ENCODE measurements at places on chromosomes 5 and 9. TPM values are rescaled to one million over a fixed set of nuclear protein-coding genes. Genes with fewer than 3 reads are reported as not detected.

The OTULINL gene
- 1.8 TPM for total RNA-seq

The CNTFR gene
- 1.1 TPM for total RNA-seq

The SMIM33 gene
- not detected for total RNA-seq

The F12 gene
- total RNA-seq: not detected

The ADGRD2 gene
- not detected for total RNA-seq

The DMRT2 gene
- total RNA-seq: 0.19 TPM

The SPOUT1 gene
- total RNA-seq: 18.0 TPM

The CYFIP2 gene
- total RNA-seq: 23.1 TPM

The CD14 gene
- total RNA-seq: 29.6 TPM

The RNF183 gene
- total RNA-seq: not detected

The GMCL2 gene
- not detected for total RNA-seq

The PITX1 gene
- total RNA-seq: 0.83 TPM

- DNase-seq: no peak
These were observed 33.1 kb upstream of the SMARCA2 start for GRCh38 chr9:1982074-1982473.

GRCh38 chr9:133534346-133535291 lies at the start of gene ADAMTSL2:
Gene ADAMTSL2 (plus strand): TSS chr9:133534704. CDS start chr9:133536713, 2,009 bp downstream.
- peak; percentile 85 for DNase-seq

DNA sequence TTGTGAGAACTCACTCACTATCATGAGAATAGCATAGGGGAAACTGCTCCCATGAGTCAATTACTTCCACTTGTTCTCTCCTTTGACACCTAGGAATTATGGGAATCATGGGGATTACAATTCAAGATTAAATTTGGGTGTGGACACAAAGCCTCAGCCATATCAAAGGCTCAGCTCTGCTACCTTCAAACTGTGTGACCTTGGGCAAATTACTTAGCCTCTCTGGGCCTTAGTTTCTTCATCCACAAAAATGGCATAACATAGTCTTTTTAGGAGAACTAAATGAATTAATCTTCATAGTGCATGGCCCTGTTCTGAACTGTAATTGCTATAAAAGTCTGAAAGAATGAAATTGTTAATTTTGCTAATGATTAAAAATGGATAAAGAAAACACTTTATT lies 18.3 kb upstream of the CARTPT start:
- no peak for DNase-seq

- no peak for DNase-seq
These were observed 49.7 kb downstream of the BASP1 start for GRCh38 chr5:17267106-17267505.

DNA sequence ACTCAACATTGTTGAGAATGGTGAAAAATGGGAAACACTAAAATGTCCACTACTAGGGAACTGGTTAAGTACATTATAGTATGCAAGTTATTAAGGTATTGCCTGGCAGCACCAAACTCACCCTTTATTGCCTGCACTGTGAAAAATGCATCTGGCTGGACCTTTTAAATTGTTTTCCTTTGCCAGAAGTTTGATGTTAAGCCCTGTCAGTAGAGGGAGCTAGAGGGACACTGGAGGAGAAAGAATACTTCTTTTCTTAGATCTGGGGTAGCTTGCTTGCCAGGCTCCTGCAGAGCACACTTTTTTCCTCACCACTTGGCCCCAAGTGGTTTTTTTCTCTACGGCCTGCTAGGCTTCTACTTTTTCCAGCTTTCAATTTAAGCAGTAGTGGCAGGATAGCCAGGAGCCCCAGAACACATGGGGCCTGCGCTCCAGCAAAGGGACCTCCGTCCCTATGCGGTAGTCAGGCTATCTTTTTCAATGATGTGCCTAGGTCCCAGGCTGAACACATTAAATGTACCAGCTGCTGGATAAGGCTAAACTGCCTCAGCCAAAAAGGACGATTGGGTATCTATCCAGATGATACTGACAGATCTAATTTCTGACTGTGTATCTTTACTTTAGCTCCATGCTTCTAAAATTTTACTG lies 8.0 kb upstream of the HABP4 start:
- no peak for DNase-seq

GRCh38 chr5:53730943-53731342 lies 170.5 kb downstream of the NDUFS4 start:
- no peak for DNase-seq

DNA sequence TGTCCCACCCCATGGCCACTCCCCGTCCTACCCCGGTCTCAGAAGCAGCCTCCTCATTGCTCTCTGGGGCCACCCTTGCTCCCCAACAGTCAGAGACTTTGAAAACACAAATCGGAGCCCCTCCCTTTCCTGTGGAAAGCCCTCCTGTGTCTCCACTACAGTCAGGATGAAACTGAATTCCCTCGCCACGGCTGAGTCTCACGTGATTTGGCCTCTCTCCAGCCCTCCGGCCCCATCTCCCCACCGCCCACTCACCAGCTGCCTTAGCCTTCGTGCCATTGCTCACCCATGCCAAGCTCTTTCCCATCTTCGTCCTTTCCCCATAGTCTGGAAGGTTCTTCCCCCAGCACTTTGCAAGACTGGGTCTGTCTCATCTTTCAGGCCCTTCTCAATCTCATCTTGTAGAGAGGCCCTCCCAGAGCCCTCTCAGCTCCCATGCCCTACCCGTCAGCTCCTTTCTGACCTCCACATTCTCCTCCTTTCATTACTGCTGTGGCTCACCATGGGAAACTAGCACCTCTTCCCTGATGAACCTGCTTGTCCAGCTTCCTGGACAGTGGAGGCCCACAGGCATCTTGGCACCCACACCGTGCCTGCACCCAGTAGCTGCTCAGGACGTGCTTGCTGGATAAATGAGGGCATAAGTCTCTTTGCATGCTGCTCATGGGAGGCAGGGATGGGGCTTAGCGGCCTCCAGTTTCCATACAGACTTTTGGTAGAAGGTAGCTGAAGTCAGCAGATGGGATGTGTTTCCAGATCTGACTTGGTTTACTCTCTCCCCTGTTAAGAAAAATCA lies 126.4 kb upstream of the COL5A1 start:
- DNase-seq: no peak

- no peak for DNase-seq
These were observed 46.4 kb upstream of the PRRC2B start for GRCh38 chr9:131347376-131348020.

DNA sequence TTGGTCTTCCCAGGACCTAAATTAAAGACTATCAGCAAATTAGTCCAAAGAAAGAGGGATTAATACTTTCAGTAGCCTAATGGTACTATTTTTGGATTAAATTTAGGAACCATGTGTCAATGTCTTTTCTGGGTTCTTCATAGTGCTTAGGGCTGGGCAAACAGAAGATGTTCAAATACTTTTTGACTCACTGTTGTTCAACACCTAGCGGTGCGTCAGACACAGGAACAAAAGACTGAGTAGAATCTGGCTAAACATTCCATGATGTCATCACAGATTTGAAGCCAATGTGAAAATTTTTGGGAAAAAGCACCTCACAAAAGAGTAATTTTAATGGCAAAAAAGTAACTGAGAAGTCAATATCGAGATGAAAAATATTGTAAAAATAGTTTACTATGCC lies 544.4 kb downstream of the EFNA5 start:
- DNase-seq: no peak

DNA sequence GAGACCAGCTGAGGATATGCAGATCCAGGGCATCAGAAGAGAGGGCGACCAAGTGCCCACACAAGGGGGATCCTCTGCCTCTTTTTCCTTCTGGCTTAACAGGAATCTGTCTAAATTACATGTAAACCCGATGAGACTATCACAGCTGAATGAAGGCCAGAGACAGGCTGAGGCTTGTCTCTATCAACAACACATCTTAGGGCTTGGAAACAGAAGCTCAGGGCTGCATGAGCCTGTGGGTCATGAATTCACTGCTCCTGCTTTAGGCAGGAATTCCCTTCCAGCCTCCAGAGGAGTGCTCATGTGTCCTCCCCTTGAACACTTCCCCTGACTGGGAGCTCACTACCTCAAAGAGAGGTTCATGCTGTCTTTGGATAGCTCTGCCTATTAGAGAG lies 106.1 kb upstream of the PHYKPL start:
- DNase-seq: peak; percentile 39

DNA sequence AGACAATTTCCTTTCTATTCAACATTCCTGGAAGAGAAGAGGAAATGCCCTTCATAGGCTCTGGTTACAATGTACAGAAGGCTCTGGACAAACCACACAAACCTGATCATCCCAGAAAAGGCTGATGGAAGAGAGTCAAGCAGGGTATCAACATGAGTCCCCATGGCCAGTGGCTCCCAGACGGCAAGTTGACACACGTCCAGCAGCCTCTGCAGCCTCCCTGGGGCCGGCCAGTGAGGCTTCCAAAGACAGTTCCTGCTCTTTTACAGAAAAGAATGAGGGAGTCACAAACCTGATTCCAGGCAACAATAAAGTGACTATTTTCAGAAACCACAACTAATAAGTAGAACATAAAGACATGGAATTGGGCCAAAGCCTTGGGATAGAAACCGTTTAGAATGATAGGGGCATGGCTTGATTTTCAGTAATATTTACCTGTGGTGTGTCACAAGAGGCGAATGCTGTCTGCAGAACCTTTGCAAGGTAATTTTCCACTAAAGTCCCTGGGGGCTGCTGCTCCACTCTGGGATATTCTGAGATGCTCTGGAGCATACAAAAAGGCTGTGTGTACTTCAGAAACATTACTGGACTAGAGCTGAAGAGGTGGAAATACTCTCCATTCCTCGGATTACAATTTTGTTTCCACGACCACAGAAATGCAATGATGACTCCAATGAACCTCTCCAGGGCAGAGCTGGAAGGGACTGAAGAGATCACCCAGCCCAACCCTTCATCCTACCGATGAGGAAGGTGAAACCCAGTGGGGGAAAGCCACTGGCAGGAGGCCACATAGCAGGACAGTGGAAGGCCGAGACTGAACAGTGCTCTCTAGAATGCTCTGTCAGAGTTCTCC lies 10.4 kb downstream of the MED27 start:
- DNase-seq: no peak

DNA sequence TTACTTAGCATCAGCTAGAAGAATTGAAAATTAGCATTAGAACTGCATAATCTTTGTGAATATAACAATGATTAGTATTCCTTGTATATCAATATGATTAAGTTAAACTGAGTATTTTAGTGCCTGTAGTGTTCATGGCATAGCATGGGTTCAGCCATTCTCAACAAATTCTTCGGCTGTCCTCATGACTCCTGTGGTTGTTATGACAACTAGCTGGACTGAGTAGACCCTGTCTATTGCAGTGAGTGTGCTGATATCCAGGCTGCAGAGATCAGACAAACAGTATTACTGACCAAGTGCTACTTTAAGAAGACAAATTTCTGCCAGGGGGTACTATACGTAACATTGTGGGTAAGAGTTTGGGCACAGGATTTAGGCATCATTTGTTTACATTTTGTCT lies 125.9 kb downstream of the NUDT12 start:
- DNase-seq: no peak

DNA sequence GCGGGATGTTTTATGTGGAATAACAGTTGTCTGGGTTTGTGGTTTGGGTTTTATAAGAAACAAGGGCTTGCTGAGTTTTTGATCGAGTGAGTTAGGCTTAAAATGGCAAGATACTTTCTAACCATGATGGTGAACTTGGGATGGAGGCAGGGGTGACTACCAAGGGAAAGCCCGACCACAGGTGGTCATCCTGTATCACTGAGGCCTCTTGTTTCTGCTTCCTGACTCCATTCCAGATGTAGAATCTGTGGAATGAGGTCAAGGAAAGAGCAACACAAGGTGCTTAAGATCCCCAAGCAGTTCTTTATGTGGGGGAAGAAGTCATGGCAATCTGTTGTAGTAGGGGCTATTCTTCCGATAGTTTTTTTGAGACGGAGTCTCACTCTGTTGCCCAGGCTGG lies 122.3 kb downstream of the GOLPH3 start:
- DNase-seq: no peak

- no peak for DNase-seq
These were observed 92.8 kb downstream of the ARHGEF28 start for GRCh38 chr5:73718762-73719161.

DNA sequence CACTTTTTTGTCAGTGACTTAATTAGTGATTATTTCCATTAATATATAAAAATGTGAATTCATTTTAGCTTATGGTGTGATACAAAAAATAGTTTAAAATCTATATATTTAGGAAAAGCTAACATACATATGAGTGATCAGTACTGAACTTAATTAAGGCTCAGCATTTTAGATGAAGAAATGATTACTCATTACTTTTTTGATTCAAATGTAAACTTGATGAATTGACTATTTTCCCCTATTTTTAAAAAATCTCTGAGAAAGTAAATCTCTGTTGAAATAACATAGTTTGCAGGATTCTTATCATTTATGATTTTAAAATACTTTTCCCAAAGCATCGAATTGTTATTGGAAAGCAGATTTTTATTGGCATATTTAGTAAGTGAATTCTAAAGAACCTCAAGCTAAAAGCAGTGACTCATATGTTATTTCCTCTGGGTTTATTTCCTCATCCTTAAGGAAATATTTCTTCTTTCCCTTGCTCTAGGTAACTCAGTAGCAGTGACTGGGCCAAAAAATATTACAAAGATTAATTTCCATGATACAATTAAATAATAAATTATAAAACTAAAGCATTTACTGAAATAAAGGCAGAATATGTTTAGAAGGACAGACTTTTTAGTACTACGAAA lies 290.6 kb downstream of the FER start:
- DNase-seq: no peak

DNA sequence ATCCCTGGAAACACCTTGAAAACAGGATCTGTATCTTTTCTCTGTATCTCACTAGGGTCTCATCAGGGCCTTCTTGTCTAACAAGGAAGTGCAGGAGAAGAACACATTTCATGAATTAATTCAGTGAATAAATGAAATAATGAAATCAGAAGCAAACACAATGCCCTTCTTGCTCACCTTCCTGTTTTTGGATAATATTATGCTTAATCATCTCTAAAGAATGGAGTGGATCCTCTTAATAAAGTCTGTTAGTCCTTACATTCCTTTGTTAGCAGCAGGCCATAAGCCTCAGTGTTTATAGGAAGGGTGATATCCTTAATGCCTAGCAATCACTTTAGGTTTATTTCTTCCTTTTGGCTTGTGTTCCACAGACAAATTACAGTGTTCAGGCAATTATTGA lies 837.1 kb upstream of the SEMA6A start:
- no peak for DNase-seq

DNA sequence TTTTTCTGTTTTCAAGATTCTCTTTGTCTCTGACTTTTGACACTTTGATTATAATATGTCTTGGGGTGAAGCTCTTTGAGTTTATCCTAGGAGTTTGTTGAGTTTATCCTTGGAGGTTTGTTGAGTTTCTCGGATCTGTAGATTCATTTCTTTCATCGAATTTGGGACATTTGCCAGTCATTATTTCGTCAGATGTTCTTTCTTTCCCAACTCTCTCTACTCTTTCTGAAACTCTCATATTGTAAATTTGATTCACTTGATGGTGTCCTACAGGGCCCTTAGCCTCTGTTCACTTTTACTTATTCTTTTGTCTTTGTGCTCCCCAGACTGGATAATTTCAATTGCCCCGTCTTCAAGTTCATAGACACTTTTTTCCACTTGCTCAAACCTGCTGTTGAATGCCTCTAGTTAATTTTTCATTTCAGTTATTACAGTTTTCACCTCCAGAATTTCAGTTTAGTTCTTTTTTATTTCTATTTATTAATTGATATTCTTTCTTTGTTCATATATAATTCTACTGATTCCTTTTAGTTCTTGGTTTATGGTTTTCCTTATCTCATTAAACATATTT lies 8.1 kb upstream of the TDRD7 start:
- no peak for DNase-seq
